ENCODE measurements at places on chromosomes 3 and 15.

GRCh38 chr15:28096670-28097431, 2.3 kb downstream of the OCA2 start:
- DNase-seq, result no peak

- DNase-seq, result no peak
These were observed 37.7 kb upstream of the PRR20G start for GRCh38 chr3:127325629-127325961.

DNA sequence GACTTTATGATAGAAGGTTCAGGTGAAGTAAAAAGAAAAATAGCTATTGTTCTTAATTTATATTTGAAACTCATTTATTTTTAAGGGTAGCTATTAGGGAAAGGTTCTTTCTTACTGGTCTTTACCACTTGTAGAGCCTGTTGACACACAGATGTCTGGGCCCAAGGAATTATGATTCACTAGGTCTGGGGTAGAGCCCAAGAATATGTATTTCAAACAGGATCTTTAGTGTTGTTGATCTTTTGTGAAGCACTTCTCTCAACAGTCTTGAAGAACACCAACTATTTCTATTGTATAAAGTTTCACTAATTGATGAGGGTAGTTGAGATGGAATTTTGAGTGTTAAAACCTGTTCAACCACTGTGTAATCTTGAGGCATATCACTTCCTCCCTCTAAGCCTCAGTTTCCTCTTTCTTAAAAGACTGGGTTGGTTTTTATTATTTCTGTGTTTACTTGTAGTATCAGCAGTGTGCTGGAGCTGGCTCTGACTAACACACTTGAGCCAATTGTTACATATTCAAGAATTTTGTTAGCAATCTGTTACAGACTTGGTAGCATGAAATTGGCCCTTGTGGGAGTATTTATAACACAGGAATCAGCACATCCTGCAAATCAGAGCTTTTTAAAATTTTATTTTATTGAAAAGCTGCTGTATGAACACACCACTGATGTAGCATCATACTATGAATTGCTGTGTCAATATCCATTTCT, 155.9 kb downstream of the RBMS3 start:
- DNase-seq, result no peak

DNA sequence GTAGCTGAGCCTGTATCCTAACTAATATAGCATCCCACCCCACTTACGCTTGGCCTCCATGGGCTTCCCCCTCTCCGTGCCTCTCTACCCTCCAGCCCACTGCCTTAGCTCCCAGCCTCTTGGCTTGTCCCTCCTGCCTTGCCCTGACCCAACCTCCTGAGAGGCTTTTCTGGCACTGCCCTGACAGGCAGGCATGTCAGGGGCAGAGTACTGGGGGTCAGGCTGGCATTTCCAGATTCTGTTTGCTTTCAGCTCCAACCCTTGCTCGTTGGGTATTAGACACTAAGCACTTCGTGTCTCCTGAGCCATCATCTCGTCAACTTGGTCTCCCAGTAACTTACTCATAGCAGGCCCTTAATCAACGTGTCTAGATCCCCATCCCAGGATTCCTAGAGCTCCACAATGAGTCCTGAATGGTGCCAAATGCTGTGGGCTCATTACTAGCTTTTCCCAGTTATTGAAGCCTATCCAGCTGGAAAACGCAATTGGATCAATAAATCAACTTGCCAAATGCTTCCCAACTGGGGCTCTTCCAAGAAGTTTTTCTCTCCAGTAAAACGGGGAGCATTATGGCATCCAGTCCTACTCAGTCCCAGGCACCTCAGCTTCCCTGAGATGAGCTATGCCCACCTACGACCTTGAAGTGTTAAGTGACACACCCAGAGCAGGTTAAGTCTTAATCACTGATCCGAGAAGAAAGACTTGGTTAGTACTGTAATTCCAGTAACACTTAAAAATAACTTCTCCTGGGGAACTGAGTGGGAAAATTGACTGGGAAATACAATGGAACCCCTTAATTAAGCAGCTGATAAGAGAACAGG, 78.5 kb upstream of the DLG1 start:
- DNase-seq, result no peak

DNA sequence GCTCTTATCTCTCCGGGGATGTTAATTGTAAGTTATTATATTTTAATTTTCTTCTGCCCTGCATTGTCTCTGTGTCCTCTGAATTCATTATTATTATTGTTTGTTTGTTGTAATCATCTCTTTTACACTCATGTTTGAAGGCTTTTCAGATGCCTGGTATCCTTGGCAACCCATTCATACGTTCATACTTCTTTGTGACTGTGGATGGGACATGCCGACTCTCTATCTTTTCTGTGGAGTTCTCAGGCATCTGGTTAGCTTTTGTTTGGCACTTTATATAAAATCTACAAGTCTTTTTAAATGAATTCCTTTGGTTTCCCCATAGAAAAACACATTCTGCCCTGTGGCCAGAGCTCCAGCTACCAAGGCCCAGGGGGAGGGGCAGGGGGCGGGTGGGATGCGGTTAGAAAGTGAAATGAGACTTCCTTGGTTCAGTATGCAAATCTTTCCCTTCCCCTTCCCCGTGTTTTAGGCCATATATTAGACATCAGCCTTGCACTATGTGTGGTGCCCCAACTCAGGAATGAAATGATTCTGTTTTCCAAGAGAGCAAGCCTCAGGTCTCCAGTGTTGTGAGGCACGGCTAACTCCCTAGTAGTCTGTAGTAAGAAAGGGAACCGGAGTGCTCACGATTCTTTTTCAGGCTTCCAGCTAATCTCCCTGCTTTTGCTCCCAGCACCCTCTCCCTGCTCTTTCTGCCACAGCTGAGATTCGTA, 79.2 kb downstream of the SST start:
- no peak for DNase-seq

- no peak for DNase-seq
These were observed 25.7 kb downstream of the GPR15 start for GRCh38 chr3:98557324-98558010.

DNA sequence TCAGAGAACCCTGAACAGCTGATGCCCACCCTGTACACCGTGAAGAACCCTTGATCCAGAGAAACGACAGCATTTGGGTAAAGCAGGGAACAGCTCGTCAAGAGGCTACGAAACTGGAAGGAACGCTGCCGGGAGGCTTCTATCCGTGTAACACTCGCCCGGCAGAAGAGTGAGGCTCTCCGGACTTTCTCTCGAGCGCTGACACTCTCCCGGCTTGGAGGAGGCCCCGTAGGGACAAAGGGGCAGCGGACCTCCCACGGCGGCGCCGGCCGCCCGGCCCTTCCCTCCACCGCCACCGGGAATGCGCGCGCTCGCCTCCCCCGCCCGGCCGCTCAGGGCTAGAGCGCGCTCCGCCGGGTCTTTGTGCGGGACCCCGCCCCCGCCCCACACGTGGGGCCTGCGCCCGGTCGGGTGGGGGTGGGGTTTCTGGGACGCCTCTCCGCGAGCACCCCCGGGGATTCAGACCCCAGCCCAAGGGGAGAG, 1.7 kb downstream of the HYAL2 start:
- DNase-seq, result peak; percentile 79

DNA sequence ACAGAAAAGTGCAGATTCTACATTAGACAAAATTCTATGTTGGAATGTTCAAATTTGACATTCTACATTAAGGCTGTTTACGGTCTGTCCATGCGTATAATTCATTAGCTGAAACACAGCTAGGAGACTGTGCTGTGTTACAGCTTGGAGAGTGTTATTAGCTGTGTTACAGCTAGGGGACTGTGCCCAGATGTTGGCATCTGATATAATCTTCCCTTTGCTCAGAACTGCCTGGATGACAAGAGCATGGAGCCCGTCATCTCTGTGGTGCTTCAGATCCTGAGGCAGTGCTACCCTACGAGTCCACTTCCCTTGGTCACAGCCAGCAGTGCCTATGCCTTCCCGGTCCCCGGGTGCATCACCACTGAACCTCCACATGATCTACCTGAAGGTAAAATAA, 177.0 kb downstream of the AGBL1 start:
- no peak for DNase-seq

DNA sequence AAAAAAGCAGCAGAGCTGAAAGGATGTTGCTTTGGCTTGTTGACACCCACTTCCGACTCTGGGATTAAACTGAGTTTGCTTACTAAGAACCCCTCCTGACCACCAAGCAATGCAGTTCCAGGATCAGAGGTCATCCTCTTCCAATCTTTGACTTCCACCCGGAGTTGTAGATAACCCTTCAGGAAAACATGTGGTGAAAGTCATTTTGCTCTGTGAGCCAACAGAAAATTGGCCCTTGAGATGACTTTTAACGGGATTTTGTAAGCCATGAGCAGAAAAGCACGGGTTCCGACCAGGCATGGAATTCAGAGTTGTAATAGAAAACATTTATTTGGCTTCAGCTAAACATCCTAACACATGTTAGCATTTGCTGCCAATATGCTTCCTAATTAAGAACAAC, 171.6 kb upstream of the NR2F2 start:
- no peak for DNase-seq

GRCh38 chr15:91498749-91499062, 354.8 kb upstream of the SLCO3A1 start:
- no peak for DNase-seq

- no peak for DNase-seq
These were observed 246.7 kb downstream of the LPP start for GRCh38 chr3:188400494-188401243.

DNA sequence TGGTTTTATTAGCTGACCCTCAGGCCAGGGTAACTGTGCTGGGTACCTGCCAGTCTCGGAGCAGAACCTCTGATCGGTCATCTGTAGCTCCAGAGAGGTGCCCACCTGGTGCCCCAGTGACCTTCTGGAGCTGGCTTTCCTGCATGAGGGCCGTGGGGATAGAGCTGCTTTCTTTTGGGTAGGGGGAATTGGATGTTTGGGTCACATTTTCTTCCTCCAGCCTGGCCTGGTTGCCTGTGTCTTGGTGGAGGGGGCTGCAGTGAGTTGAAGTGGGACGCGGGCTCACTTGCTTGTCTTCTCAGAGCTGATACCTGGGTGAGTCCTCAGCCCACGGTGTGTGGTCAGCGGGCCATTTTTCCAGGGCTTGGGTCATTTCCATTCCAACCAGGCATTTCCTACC, 2.6 kb downstream of the ZNF710 start:
- DNase-seq, result no peak

GRCh38 chr15:33296856-33297255, 13.9 kb upstream of the RYR3 start:
- DNase-seq, result peak; percentile 17

DNA sequence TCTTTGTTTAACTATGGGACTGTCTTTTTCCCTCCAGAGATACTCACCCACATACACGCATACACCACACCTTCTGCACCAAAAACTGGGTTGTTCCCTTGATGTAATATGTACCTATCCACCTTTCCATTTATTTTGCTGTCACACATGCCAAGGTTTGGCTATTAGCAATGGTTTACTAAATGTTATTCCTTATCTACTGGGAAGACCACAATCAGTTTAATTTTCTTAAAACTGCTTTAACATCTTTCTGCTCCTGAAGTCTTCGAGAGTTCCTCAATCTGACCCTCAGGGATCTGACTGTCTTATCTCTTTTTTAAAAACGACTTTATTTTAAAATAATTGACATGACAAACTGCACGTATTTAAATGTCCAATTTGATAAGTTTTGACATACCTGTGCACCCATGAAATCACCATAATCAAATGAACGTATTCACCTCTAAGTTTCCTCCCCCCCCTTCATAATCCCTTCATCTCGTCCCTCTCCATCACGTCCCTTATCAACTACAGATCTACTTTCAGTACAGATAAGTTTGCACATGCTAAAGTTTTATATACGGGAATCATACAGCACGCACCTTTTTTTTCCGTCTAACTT, 805 bp upstream of the TRPM7 start:
- no peak for DNase-seq

Data from WERI-Rb-1 (cell line).